Activated CD8-positive, alpha-beta memory T cell treated with anti-CD3 and anti-CD28 coated beads, Interleukin-2, amount 10 ng/mL, durations not matched to agents 7 days and 5 days (primary cell): ENCODE measurements at places on chromosomes 2 and 18. TPM values are rescaled to one million over a fixed set of nuclear protein-coding genes. Genes with fewer than 3 reads are reported as not detected.

DNA sequence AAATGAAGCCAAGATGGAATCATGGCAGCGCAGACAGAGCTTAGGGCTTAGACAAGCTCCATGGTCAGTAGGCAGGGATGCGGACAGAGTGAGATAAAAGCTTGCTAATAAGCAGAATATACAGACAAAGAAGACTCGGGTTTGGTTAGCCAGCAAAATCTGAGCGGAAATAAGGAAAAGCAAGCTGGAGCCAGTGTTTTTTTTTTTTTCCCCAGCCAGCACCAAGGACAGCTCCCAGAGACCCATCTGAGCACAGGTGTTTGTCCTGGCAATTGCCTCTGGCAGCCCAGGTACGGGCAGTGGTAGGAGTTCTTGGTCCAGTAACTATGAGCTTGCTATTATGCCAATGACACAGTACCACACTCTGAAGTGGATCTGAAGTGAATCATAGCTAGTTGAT is 187.6 kb downstream of the ADCYAP1 start:
- no peak for DNase-seq

- no peak for DNase-seq
These were observed 61.8 kb upstream of the GPR45 start for GRCh38 chr2:105179469-105180372.

DNA sequence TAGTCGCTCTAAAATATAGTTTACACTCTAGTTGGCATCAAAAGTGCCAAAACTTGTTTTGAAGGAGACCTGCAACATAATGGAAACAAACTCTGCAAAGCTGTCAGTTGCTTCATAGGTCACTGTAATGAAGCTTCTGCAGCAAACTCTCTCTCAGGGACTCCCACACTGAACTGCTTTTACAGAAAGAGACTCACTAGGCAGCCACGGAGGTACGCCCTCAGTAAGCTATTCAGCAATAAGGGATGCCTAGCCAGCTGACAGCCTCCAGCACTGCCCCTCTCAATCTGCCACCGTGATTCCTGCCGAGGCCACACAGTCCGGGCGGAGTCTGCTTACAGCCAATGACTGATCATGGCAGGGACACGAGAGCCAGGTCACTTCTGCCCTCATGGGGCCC is 51.1 kb downstream of the COLEC12 start:
- no peak for DNase-seq

DNA sequence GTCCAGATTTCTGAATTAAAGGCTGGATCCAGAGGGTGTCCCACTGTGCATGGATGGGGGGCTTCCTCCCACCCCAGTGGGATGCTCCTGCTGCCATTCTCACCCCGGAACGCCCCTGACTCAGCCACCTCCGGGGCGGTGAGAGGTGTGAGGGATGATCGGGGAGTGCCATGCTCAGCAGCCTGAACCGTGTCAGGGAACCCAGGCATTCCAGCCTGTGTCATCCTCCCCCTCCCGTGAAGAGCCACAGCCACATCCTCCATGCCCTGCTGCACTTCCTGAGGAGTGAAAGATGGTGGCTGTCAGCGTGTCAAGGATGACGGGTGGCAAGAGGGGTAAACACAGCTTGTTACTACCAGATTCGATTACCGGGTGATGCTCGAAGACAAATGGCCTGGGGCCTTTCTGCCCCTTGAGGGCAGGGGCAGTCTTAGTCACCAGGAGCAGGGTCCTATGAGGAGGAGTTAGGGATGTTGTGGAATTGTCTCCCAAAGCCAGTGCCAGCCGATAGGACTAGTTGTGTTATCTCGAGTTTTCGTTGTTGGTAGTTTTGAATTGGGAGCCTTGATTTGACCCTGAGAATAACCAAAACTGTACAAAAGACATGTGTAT is 80.8 kb downstream of the TCF7L1 start:
- DNase-seq, result no peak

ZDBF2 gene
- 9.4 TPM for total RNA-seq
